ENCODE measurements at places on chromosomes 12 and 14. TPM values are rescaled to one million over a fixed set of nuclear protein-coding genes. Genes with fewer than 3 reads are reported as not detected.
A peak's percentile ranks its signal among the peaks of the same experiment; 100 is the strongest.

ASCL4 gene
- not detected for polyA plus RNA-seq

- DNase-seq = no peak
Measured at GRCh38 chr12:112116232-112117060, 7.9 kb upstream of the NAA25 start.

NYNRIN gene
- 49.7 TPM for polyA plus RNA-seq

DNA sequence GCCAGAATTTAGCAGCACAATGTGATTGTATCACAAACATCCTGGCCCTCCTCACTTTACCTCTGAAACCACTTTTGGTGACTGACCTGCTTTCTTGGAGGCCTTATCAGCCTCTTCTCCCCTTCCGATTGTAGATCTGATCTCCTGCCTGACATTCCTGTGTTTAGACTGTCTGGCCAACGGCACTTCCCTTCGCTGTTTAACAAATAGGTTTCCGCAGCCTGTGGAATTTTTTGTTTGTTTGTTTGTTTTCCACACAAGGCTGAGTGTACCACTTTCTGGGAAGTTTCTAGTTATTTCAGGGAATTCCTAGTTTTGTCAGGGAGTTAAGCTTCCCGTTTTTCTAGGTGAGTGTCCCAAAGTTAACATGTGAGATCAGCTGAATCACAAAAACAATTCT, 65.9 kb upstream of the CDKN3 start:
- no peak for DNase-seq

GRCh38 chr14:31207755-31208545, at the start of gene HECTD1:
TSS of gene HECTD1 (minus strand) at chr14:31207793. CDS start at chr14:31205936, 1,857 bp downstream.
- DNase-seq = peak; percentile 89

DNA sequence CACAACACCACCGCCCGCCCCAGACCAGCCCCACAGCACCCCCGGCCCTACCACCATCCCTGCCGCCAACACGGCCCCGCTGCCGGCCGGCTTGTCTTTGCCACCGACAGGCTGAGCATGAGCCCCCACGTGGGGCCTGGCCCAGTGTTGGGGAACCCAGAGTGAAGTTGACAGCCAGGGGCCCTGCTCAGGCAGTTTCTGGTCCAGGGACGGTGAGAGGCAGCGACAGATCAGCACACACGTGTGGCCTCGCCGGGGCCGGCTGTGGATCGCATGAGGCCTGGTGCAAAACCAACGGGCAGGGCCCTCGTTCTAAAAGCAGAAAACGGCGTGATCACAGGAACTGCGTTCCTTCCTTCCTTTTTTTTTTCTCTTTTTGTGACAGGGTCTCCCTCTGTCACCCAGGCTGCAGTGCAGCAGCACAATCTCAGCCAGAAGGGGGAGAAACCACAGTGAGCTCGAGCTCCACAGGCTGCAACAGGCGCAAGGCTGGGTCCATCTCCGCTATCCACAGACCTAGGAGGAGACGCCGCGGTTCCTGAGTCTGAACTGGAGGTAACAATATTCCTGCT, 50.5 kb upstream of the FBRSL1 start:
- no peak for DNase-seq

- DNase-seq = peak; percentile 37
Measured at GRCh38 chr12:46124848-46125619, 134.7 kb upstream of the SCAF11 start.

DNA sequence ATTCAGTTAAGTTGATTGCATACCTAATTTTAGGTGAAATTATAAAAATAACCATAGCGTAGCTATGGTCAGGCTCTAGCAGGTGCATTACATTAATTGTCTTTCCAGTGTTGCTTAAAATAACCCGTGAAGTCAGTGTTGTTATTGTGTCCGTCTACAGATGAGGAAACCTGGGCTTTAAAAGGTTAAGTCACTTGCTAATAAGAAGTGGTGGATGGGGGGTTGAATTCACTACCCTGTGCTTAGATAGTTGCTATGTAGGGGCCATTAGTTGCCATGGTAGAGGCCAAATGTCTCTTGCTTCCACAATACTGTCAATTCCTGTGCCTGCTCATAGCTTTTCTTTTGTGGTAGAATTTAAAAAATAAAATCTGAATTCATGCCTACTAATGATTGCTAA, 174.8 kb downstream of the PELI2 start:
- DNase-seq = no peak

HHIPL1 gene
- polyA plus RNA-seq = 2.6 TPM

PARP11 gene
- polyA plus RNA-seq = 15.2 TPM

RASAL1 gene
- polyA plus RNA-seq = 8.7 TPM

DNA sequence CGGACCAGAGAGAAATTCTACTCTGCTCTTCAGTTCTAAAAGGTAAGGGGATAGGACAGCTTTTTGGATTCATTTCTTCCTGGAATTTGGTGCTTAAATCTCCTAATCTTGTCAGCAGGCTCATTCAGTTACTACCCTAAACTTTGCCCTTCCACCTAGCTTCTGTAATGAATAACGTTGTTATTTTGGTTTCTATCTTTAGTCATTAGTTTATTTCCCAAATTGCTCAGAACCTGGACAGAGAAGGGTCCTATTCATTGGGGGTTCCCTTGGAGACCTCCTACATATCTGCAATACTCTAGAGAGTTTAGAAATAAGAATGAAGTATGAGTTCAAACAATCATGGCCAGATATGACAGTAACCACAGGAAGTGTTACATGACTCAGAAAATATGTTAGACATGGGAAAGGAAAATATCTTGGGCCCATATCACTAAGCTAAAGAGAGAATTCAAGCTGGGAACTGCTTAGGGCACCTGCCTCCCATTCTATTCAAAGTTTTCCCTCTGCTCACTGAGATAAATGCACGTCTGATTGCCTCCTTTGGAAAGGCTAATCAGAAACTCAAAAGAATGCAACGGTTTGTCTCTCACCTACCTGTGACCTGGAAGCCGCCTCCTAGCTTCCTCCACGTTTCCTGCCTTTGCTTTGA, 87.9 kb downstream of the GAS2L3 start:
- no peak for DNase-seq

CD163 gene
- polyA plus RNA-seq = 8.2 TPM

DNA sequence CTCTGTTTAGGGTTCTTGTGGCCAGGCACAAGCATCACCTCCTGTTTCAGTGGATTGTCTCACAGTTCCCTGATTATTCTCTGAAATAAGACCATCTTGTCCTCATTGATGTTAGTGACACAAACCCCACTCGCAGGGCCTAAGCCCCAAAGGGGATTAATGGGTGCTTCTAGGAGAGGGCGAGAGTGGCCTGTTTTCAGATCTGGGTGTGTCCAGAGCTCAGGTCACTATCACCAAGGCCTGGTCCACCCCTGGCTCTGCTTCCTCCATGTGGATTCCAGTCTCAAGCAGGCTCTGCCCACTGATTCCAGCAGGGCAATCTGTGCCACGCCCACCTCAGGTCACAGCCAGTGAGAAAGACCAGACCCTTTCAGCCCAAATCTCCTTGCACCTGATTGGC, 361.9 kb downstream of the ADGRD1 start:
- no peak for DNase-seq

SLC38A4 gene
- polyA plus RNA-seq = 28.5 TPM

DNA sequence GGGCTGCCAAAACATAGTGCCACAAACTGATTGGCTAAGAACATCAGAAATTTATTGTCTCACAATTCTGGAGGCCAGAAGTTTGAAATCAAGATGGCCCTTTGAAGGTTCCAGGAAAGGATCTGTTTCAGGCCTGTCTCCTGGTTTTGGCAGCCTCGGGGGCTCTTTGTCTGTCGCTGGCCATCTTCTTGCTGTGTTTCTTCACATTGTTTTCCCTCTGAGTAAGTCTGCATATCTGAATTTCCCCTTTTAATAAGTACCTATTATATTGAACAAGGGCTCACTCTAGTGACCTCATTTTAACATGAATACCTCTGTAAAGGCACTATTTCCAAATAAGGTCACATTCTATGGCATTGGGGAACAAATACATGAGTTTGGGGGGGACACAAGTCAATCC, 467.1 kb upstream of the MGAT4C start:
- no peak for DNase-seq

GRCh38 chr12:4331842-4332241, 10.8 kb downstream of the TIGAR start:
- DNase-seq = no peak

GRCh38 chr12:91890742-91891141, 254.9 kb downstream of the BTG1 start:
- no peak for DNase-seq

- DNase-seq = no peak
Measured at GRCh38 chr14:32017587-32017986, 59.5 kb upstream of the ARHGAP5 start.

GRCh38 chr12:24138041-24138440, 188.6 kb upstream of the SOX5 start:
- DNase-seq = no peak

PRH2 gene
- polyA plus RNA-seq = 0.41 TPM

DNA sequence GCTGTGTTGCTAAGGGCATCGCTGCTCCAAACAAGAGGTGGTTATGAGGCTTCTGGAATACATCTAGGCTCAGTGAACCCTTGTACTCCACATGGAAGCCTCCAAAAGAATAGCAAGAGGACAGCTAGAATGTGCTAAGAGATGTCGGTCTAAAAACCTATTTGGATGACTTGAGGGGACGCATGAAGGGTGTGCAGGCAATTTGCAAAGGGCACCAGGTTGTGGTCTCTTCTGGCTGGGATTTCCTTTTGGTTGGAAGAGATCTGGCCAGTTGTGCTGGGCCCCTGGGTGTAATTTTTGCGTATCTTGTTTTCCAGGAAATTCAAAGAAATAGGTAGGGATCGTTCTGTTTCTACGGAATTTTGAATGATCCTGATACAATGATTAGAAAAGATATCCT, 4.2 kb downstream of the TTC9 start:
- no peak for DNase-seq

DNA sequence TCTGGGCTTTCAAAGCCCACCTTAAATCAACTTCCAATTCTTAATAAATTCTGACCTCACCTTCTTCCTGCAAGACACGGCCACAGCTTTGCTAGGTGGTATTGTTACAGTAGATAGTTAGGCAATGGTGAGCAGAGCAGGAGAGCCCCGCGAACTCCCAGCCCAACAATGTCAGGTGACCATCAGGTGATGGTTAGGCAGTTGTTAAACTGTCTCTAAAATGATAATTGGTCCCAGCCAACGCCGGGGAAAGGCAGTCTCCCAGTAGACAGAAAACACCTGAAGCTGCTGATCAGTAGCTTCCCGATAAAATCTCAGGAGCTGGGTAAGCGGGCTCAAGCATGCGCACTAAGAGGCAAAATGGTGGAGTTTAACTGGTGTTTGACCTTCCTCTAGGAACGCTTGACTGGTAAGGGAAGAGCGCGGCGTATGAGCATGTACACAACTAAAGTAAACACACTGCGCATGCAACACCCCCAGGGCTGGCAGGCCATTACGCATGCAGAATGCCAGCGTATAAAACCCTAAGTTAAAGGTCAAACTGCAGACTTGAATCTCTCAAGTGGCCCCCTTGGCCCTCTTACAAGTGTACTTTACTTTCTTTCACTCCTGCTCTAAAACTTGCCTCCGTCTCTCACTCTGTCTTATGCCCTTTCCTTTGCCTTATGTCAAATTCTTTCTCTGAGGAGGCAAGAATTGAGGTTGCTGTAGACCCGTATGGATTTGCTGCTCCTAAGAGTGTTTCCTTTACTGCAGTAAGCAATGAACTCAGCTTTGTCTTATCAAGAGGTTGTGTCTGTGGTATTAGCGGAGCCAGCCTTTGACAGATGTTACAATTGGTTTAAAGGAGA, 113.5 kb downstream of the C12orf75 start:
- DNase-seq = no peak

DNA sequence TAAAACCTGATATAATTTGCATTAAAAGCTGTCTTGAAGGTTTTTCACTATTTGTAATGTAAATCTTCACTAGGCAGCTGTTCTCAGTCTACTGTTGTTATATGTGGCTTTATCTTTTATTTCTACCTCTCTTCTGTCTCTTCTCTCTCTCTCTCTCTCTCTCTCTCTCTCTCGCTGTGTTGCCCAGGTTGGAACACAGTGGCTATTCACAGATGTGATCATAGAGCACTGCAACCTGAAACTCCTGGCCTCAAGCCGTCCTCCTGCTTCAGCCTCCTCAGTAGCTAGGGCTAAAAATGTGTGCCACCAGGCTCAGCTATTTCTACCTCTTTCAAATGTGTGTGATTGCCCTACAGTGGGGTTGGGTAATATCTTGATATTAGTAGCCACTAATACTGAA, 21.1 kb downstream of the FUT8 start:
- DNase-seq = no peak

MIP gene
- polyA plus RNA-seq = 0.21 TPM

- DNase-seq = no peak
Measured at GRCh38 chr14:53955671-53956426, 776 bp downstream of the BMP4 start.

DNA sequence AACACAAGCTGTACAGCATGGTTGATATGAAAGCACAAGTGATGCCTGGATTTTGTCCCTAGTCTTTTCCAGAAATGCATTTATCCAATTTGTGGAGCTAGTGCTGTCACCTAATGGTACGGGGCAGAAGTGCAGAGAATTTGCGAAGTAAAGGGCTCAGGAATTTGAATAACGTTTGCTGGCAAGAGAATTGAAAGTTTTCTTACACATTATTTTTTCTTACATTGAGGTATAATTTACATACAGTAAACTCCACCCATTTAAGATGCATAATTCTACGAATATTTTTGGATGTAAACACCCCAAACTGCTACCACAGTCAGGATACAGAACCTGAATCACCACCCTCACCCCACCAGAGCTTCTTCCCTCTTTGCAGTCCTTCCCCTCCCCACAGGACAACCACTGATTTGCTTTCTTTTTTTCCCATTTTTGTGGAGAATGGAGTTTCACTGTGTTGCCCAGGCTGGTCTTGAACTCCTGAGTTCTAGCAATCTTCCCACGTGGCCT, 3.5 kb downstream of the AICDA start:
- no peak for DNase-seq

DNA sequence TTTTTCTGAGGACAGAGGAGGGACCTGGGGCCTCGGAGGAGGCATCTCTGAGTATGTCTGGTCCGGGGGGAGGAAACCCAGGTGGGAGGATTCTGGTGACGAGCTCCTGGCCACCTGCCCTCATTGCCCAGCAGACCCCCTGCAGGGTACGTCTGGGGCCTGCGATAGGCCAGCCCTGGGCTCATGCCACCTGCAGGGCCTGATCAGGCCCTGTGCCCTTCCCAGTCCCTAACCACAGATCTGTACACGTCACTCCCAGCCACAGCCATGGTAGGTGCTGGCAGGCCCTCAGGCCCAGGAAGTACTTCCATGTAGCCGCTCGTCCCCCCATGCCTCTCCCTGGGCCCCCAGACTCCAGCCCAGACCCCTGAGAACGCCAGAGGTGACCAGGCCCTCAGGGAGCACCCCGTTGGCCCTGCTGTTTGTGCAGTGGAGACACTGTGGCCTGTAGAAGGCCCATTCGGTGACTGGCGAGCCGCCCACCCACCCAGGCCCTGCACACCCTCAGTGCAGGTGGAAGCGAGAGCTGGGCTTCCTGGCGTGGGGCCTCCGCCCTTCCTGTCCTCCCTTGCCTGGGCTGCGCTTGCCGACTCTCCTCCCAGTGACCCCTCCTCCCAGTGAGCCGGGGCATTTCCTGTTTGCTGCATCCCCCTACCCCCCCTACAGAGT, 5.7 kb downstream of the INF2 start:
- DNase-seq = no peak

DNA sequence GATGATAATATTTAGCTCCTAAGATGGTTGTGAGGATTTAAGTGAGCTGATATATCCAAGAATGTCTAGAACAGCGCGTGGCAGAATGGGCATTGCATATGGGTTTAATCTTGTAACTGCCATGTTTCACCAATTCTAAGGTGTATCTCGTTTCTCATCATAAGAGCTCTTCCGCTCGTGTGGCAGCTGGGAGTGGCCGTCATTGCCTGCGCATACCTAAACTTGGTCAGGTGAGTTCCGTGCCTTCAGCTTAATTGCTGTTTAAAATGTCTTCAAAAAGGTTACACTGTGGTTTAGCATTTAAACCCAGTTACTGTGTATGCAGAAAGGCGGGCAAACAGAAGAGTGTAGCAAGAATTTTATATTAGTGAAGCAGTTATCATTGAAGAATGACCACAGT, 4.5 kb upstream of the AQP2 start:
- no peak for DNase-seq

Data from left renal cortex interstitium (tissue), 4 donors.